ENCODE measurements at places on chromosomes 6 and 20. TPM values are rescaled to one million over a fixed set of nuclear protein-coding genes. Genes with fewer than 3 reads are reported as not detected.

PSORS1C2 gene
- not detected for total RNA-seq

CALHM6 gene
- total RNA-seq: 0.32 TPM

TMEM244 gene
- not detected for total RNA-seq

COX4I2 gene
- total RNA-seq: not detected

CCN6 gene
- total RNA-seq: not detected

Measured in hair follicle dermal papilla cell (primary cell).